ENCODE measurements at places on chromosomes 2 and 18.
A peak's percentile ranks its signal among the peaks of the same experiment; 100 is the strongest.

DNA sequence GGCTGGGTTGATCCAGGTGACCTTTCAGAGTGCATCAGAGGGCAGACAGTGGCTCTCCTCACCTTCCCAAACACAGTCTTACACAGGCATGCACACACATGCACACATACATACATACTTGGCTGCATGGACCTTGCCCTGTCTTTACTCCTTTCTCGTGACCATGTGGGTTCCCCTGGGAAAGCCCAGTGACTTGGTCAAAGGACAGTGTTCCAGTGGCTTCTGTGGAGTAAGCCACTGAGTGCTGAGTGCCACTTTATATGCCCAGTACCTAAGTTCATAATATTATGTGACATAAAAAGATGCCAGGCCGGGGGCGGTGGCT is 249.4 kb downstream of the MYCN start:
- no peak for DNase-seq

DNA sequence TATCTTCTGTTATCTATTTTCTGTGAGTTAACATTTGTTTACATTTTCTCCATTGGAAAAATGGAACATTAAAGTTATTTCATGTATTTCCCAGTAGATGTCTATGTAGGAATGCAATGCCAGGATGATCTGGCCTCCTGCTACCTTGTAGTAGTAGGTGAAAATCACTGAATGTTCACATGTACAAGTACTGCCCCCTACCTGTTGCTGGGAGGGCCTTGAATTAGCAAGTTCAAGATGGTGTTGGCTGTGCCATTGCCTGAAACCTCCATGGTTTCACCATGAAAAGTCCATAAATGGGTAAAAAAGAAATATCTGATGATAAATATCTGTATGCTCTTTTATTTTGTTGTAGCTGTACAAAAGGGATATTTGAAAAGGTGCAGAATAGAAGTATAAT is 30.7 kb downstream of the XRCC5 start:
- DNase-seq, result no peak

- DNase-seq, result no peak
Observed at GRCh38 chr2:57373530-57373929, 673.1 kb upstream of the VRK2 start.

DNA sequence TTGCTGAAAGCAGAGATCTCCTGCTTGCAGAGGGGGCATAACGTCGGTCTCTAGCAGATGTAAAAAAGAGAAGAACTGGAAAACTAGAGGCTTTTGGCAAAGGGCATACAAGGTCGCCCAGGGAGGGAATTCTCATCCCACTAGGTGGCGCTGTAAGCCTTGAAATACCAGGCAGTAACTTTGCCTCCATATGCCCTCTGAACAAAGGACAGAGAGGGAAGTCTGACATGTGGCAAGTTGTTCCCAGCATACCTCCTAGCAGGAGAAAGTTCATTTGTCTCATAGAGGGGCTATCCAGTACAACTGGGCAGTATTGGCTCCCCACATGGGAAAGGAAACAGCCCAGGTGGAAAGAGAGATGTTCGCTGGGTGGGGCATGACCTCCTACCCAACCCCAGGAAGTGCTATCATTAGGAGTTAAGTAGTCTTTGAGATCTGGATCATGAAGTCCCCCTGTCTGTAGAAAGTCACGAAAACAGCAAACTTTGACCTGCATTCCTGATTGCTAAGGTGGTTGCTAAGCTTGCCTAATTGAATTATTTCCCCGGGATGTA is 39.9 kb downstream of the STK17B start:
- DNase-seq, result peak; percentile 29

- DNase-seq, result no peak
Observed at GRCh38 chr2:223897669-223898330, 47.3 kb downstream of the WDFY1 start.

DNA sequence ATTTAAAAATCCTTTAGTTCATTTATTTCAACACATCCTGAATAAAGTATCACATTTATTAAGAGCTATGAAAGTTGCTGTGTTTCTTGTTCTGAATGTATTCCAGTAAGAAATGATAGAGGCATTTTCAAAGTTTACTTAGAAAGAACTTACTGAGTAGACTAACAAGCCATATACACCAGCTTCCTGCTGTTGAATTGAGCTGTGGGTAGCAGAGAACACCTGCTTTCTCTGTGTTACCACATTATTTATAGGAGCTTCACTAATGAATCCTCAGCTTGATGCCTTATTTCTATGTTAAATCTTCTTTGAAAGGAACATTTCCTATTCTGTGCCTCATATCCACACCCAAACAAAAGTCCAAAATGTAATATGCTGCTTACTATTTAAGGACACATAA is 115.4 kb downstream of the CCDC141 start:
- no peak for DNase-seq

DNA sequence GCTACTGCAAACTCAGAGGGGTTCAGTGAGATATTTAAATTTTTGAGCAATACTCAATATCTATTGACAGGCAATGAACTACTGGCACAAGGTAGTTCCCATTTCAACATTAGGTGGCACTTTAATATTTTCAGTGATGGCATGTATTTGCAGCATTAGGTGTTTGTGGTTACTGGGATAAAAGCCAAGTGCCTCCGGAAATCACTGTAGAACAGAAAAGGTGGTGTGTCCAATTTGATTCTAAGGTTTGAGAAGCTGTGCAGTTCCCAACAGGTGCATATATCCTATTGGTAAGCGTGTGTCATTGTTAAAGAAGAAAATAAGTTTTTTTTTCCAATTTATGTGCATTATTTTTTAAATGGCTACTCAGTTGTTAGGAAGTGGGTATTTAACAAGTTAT is 41.3 kb downstream of the NABP1 start:
- no peak for DNase-seq

DNA sequence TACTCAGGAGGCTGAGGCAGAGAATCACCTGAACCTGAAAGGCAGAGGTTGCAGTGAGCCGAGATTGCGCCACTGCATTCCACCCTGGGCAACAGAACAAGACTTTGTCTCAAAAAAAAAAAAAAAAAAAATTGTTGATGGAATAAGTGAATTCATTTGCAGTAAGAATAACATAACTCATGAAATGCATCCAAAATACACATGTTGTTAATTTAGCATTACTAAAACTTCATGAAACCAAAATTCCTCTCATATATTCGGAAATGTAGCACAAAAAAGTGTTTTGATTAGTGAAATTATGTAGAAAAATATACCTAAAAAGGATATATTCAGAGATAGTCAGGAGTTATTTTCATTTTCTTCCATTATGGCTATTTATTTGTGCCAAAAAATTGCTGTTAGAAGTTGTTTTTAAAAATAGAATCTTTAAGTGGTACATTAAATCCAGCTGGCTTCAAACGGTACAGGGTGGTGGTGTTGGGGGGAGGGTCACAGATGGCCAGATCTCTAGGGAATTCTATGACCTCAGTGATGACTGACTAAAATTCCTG is 78.2 kb upstream of the UGP2 start:
- DNase-seq, result no peak

GRCh38 chr18:35239314-35239713 is 1.5 kb upstream of the ZNF397 start:
- no peak for DNase-seq

- no peak for DNase-seq
Observed at GRCh38 chr2:120880381-120880780, 144.7 kb downstream of the GLI2 start.

GRCh38 chr2:41027095-41027494 is 575.2 kb upstream of the SLC8A1 start:
- DNase-seq, result no peak

DNA sequence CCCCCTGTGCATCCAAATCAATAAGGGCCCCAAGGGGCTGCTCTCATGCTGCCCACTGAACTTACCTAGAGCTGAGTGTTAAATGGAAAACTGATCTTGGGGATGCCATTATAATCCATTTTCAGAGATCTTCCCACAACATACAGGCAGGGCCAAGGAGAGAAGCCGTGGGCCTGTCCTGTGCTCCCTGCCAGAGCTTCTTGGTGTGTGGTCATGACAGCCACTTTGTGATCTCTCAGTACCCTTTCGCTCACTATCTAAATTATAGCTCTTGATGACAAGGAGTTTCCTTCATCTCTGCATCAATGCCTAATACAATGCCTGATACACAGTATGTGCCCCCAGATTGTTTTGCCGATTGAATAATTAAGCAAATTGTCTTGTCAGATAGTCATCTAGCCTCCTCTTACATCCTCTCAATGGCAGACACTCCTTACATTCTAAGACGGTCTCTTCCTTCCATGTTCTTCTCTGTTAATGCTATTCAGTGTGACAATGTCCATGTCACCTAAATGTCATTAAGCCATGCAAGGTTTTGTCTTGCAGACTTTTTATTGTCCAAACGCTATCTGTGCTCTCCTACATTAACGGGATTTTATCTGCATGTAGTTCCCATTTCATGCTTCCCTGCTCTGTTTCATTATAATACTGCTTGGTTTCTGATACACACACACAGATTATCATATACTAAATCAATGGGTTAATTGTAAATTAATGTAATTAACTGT is 5.9 kb downstream of the CSRNP3 start:
- no peak for DNase-seq

DNA sequence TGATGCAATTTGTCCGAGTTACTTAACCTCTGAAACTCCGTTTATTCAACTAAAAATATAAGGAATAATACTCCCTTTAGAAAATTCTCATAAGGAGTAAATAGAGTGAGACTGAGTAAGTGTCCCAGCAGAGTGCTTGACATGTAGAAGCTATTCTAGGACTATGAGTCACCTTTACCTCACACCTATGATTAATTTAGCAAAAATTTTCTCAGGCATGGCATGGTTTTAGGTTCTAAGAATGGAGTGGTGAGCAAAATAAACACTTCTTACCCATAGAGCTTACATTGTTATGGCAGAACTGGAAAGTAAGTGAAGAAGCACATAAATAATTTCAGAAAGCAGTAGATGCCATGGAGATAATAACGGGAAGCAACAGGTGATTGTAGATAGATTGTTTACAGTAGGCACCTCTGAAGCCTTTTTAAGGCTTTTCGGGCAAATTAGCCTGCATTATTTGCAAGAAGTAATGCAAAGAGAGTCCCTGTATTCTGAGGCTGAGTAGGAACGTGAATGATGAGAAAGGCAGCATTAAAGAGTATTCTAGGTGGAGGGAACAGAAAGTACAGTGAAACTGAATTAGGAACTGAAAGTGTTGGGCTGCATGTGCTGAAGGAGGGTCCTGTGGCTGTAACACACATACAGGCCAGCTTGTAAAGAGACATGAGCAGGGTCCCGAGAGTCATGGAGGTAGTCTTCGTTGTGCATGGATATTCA is 209.2 kb downstream of the ZNF407 start:
- DNase-seq, result no peak

DNA sequence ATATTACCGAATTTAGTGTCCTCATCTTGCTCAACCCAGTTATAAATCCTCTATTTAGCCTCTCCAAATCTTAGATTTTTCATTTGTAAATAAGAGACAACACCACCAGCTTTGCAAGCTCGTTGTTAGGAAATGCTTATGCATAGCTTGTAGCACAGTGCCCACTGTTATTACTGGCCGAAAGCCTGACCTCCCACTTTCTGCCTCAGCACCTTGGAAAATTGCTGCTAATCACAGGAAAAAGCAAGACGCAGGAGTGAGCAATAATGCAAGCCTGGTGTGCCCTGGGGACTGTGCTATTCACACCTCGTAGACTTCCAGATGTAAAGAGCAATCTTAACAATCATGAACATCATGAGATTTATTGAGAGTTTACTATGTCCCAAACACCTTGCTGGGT is 124.2 kb upstream of the ARL4C start:
- DNase-seq, result no peak

DNA sequence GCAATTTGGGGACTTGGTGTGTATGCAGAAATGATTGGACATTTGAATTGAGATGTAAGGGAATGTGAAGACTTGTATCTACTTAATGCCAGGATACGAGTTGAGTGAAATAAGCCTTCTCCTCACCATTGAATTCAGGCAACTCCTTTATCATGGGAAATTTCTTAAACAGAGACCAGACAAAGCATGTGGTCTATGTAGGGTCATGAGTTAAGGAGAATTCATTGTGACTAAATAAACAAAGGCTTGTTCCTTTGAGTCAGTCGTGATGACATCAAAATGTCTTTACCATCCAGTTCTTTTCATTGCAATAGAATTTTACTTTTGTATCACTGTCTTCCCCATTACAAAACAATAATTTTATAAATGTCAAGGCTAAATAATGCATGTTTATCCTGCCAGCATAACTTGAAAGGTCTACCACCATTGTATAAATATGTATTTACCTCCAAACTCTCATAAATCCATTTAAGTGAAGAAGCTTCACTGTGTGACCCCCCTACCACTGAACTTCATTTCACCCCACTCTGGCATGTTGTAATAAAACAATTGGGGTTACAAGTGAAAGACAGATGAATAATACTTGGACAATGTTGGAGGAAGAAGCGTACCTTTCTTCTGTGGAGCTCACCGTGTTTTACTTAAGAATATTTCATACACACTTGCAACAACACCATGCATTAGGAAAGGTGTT is 149.4 kb downstream of the EPHA4 start:
- no peak for DNase-seq

DNA sequence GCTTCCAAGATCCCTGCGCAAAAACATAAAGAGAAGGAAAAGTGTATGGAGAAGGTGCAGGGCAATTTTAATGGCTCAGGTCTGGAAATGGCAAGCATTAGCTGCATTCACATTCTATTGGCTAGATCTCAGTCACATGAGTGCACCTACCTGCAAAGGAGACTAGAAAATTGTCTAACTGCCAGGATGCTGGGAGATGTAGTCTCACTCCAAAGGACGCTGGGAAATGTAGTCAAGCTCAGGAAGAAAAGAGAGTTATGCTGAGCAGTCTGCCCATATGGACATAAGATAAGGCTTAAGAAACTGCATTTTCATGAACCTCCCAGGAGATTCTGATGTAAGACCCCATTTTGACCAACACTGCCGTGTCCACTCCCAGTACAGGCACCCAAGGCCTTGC is 9.5 kb upstream of the KLHL29 start:
- no peak for DNase-seq

DNA sequence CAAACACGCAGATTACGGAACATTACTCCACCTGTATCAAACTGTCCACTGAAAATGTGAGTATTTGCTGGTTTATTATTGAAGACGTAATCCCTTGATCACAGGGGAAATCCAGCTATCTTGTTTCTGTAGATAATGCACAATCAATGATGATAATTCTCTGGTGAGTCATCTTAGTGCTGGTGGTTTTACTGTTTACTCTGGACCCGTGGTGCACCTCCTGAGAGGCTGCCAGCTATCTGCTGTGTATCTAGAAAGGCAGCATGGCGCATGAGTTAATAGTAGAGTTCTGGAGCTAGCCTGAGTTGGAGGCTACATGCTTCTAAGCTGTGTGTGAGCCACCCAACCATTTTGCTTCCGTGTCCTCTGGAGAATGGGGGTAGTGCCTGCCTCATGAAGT is 6.5 kb downstream of the NCAPH start:
- no peak for DNase-seq

DNA sequence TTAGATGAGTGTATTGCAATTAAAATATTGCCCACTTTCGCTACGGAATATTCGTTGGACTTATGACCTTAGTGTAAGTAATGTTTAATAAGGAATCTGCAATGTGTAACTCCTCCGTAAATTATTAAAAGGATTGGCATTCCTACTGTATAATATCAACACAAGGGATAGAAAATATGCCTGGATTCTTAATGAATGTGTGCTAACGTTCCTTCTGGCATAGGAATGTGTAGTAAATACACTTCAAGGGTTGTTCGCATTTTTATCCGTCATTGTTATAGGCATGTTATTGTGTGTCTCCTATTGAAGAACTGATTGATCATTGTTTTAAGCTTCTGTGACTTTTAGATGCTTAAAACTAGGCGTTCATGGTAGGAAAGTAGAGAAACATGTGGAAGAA is 134.5 kb downstream of the NEDD4L start:
- no peak for DNase-seq
